Psoas muscle (tissue), 8 donors: ENCODE measurements at places on chromosomes 5 and 9.

DNA sequence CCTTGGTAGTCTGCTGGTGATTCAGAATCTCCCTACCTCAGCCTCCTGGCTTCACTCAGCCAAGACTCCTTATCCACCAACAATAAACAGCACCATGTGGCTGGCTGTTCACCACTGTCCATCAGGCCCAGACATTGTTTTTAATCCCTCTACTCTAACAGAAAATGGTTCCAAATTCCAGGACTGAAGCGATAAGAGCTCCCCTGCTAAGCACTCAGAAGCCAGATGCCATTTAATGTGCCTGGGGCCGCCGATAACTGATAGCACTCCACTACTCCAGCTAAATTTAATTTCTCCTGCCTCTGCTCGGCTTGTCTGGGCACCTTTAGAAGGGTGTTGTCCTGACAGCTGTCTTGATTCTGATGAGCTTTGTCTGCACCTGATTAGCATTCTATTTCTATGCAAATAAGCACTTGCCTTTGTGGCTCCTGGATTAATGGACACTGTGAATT is 47.1 kb downstream of the ZNF622 start:
- DNase-seq: no peak

GRCh38 chr9:36818965-36819870 is 214.8 kb downstream of the PAX5 start:
- no peak for DNase-seq

DNA sequence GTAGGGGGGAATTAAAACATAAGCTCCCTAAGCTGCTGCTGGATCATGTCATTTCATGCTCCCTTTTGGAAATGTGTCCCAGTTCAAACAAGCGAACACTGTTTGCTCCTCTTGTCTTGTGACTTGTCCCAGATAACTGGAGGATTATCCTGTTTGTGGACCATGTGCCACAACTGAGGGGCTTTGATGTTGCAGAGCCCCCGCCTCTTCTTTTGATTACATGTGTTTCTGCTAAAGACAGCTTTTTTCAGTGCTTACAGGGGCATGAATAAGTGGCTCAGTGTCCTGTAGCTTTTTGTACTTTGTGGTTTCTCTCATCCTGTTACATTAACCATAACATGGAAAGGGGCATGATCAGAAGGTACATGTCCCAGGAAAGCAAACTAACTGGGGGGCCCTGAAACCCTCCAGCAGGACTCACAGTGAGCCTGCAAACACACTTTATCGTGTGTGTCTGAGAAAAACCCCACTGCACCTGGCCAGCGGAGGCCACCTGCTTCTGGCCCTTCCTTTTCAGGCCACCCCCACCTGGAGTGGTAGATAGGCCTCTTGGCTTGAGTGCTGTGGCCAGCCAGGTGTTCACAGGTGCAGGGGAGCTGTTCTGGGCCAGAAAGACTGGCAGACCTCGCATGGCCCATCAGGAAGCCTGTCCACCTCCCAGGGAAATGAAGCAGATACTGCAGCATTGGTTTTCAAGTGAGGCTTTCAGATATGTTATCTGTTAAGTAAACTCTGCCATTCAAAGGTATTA is 285.6 kb downstream of the FANCC start:
- DNase-seq: no peak

GRCh38 chr5:29822521-29822920 is 1371.0 kb upstream of the CDH6 start:
- no peak for DNase-seq

GRCh38 chr9:110828264-110828663 is 159.7 kb downstream of the MUSK start:
- DNase-seq: peak; percentile 23
